ENCODE measurements at places on chromosomes 11 and 22. TPM values are rescaled to one million over a fixed set of nuclear protein-coding genes. Genes with fewer than 3 reads are reported as not detected.

OR5A2 gene
- total RNA-seq, result not detected

VPS51 gene
- total RNA-seq, result 116 TPM

KRTAP5-8 gene
- not detected for total RNA-seq

FIBIN gene
- total RNA-seq, result not detected

FREY1 gene
- total RNA-seq, result 2.1 TPM

C22orf31 gene
- not detected for total RNA-seq

PANX3 gene
- total RNA-seq, result not detected

SERHL2 gene
- 2.3 TPM for total RNA-seq

POU2AF2 gene
- total RNA-seq, result not detected

GAB4 gene
- not detected for total RNA-seq

TRIM44 gene
- 34.5 TPM for total RNA-seq

Data from activated CD8-positive, alpha-beta T cell treated with anti-CD3 and anti-CD28 coated beads, Interleukin-2, amount 10 ng/mL, durations not matched to agents 7 days and 5 days (primary cell).